ENCODE measurements at places on chromosomes 2 and 18. TPM values are rescaled to one million over a fixed set of nuclear protein-coding genes. Genes with fewer than 3 reads are reported as not detected.

RTN4 gene
- 203 TPM for total RNA-seq

COLEC11 gene
- 8.2 TPM for total RNA-seq

SLC4A5 gene
- 1.7 TPM for total RNA-seq

PCARE gene
- total RNA-seq, result not detected

MAP3K19 gene
- total RNA-seq, result not detected

CYP26B1 gene
- 11.0 TPM for total RNA-seq

CHRNG gene
- total RNA-seq, result not detected

SNRPD1 gene
- total RNA-seq, result 10.8 TPM

ITM2C gene
- total RNA-seq, result 90.9 TPM

CDH7 gene
- not detected for total RNA-seq

TMEM127 gene
- total RNA-seq, result 29.6 TPM

AFF3 gene
- 0.05 TPM for total RNA-seq

CTAGE1 gene
- not detected for total RNA-seq

SERPINB11 gene
- not detected for total RNA-seq

FEV gene
- total RNA-seq, result not detected

SLC20A1 gene
- total RNA-seq, result 112 TPM

NAT8 gene
- total RNA-seq, result not detected

GYPC gene
- 53.5 TPM for total RNA-seq

GALR1 gene
- not detected for total RNA-seq

CPS1 gene
- total RNA-seq, result 9.1 TPM

SLC38A11 gene
- total RNA-seq, result not detected

UGT1A6 gene
- not detected for total RNA-seq

CKAP2L gene
- total RNA-seq, result 0.81 TPM

CROCC2 gene
- total RNA-seq, result 0.12 TPM

MATN3 gene
- 0.62 TPM for total RNA-seq

XDH gene
- total RNA-seq, result not detected

TFPI gene
- total RNA-seq, result 325 TPM

ADD2 gene
- total RNA-seq, result 0.05 TPM

CLEC4F gene
- not detected for total RNA-seq

CNTNAP5 gene
- total RNA-seq, result not detected

EFR3B gene
- total RNA-seq, result 0.24 TPM

ALK gene
- total RNA-seq, result not detected

ZNF804A gene
- not detected for total RNA-seq

COX7A2L gene
- 147 TPM for total RNA-seq

ACTR3 gene
- total RNA-seq, result 81.8 TPM

TMEM247 gene
- total RNA-seq, result not detected

IHH gene
- total RNA-seq, result not detected

GPR155 gene
- 2.5 TPM for total RNA-seq

All from cardiac ventricle fibroblast (primary cell).